ENCODE measurements at places on chromosomes 13 and 19.

DNA sequence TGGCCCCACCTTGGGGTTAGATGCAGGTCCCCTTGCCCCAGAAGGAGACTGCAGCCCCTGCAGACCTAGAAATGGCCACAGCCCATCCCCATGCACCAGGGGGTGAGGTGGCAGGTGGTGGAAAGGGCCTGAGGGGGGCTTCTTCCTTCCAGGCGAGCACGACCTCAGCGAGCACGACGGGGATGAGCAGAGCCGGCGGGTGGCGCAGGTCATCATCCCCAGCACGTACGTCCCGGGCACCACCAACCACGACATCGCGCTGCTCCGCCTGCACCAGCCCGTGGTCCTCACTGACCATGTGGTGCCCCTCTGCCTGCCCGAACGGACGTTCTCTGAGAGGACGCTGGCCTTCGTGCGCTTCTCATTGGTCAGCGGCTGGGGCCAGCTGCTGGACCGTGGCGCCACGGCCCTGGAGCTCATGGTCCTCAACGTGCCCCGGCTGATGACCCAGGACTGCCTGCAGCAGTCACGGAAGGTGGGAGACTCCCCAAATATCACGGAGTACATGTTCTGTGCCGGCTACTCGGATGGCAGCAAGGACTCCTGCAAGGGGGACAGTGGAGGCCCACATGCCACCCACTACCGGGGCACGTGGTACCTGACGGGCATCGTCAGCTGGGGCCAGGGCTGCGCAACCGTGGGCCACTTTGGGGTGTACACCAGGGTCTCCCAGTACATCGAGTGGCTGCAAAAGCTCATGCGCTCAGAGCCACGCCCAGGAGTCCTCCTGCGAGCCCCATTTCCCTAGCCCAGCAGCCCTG, 4.2 kb upstream of the F10 start:
- DNase-seq = no peak

GRCh38 chr19:29247051-29247450, 34.1 kb upstream of the UQCRFS1 start:
- no peak for DNase-seq

DNA sequence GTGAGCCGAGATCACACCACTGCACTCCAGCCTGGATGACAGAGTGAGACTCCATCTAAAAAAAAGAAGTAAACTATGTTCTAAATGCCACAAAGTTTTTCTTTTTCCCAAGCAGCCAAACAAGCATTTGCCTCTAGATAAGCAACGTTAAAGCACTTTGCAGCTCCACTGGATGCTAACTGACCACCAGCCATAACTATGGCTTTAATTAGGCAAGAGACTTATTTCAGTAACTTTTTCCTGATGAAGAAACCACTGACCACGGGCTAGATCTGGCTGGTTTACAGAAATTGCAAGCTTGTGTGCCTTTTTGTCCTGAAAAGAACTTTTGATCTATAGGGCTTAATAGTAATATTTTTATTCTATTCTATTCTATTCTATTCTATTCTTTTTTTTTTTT, 22.1 kb downstream of the CD70 start:
- no peak for DNase-seq

DNA sequence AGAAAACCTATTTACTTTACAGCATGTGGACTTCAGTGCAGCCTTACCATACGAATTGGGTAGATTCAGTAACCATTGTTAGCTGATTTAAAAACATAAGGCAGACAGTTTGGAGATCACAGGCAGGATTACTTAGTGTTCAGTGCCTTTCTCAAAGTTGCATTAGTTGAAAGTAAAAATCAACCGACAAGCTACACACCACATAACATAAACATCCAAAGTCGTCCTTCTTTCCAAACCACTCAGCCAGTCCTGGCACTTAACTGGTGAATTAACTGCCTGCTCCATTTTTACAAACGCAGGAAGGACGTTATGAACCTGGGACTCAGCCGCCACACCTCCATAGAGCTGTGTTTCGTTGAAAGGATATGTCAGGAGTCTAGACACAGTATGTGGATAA, 91.4 kb downstream of the COL4A1 start:
- no peak for DNase-seq

GRCh38 chr13:74111399-74111798, 22.8 kb downstream of the KLF12 start:
- DNase-seq = no peak

- no peak for DNase-seq
Observed at GRCh38 chr13:108315273-108315672, 45.8 kb downstream of the TNFSF13B start.

GRCh38 chr19:38684078-38684861, 36.8 kb downstream of the ACTN4 start:
- no peak for DNase-seq

GRCh38 chr13:74466020-74466419, 331.8 kb upstream of the KLF12 start:
- DNase-seq = no peak

DNA sequence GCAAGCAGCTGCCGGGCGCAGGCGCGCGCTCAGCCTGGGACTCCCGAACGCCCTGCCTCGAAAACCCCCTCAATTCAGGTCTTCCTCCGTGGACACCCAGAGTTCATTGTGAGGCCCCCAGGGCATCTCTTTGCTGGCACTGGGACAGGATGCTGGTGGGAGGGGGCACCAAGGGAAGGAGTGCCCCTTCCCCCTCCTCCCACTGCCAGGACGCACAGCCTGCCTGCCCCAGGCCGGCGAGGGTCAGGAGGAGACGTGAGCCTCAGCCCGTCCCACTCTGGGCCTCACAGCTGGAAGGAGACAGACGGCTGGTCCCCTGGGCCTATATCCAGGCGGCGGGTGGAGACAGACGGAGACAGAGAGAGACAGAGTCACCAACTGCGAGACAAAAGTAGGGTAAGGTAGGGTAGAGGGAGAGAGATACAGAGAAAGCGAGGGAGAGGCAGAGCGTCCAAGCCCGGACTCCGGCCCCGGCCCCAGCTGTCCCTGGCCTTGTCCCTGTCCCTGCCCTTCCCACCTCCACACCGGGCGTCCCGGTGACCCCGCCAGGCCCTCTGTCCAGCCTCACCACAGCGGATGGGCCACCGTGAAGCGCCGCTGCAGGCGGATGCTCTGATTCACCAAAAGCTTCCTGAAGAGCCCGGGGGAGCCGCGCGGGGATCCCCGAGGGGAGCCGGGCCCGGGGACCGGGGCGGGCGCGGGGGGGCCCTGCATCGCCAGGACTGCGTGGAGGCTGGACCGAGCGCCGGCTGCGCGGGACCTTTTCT, at the start of gene PDE4C:
Gene PDE4C (minus strand): TSS at position 737 of the 767 bp plus-strand sequence. CDS start 23 bp downstream, at position 714.
- DNase-seq = no peak

GRCh38 chr19:7661744-7662538, 6.9 kb upstream of the RETN start:
- no peak for DNase-seq

DNA sequence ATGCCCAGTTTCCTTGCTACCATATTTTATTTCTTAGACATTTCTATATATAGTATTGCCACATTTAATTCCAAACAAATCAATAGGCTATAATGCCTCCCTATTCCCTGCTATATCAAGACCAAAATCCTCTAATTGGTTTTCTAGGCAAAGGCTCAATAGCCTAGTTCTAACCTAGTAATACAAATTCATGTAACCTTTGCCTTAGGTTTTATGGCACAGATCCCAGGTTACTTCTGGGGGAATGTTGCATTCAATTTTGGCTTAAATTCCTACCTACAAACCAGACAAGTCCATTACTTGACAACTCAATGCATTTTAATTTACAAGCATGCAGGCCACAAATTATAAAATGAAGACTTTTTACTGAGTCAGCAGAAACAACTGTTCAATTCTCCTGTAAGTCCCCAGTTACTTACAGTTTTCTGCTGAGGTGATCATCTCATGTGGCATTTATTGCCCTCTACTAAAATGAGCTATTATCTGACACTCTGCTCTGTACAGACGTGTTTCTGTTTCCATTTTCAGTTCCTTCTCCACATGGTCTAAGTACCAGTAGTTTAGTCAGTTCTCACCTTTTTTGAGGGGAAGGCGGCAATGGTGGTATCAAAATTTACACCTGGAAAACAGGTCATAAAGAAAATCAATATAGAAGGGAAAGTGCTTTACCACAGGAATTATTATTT, 11.7 kb downstream of the KCNRG start:
- no peak for DNase-seq

GRCh38 chr19:15935167-15935702, 906 bp upstream of the CYP4F11 start:
- no peak for DNase-seq

- no peak for DNase-seq
Observed at GRCh38 chr13:75407998-75408397, 74.0 kb downstream of the TBC1D4 start.

DNA sequence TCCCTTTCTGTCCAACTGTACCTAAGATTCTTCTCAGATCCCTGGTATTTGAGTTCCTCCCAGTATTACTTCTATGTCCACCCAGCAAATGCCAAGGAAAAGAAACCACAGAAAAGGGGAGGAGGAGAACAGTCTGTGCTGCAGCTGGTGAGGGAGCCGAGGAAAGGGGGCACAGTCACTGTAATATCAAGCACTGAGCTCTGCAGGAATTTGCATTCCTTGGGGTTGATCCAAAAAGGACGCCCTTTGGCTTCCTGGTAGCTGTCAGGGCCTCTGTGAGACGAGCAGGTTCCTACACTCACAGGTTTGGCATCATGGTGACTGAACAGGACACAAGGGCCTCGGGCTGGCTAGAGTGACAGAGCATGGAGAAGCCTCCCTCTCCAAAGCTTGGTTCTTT, 273.4 kb downstream of the NHLRC3 start:
- DNase-seq = no peak

- DNase-seq = no peak
Observed at GRCh38 chr13:74080762-74081161, 53.4 kb downstream of the KLF12 start.

- DNase-seq = no peak
Observed at GRCh38 chr19:294341-294945, 3.2 kb upstream of the PLPP2 start.

DNA sequence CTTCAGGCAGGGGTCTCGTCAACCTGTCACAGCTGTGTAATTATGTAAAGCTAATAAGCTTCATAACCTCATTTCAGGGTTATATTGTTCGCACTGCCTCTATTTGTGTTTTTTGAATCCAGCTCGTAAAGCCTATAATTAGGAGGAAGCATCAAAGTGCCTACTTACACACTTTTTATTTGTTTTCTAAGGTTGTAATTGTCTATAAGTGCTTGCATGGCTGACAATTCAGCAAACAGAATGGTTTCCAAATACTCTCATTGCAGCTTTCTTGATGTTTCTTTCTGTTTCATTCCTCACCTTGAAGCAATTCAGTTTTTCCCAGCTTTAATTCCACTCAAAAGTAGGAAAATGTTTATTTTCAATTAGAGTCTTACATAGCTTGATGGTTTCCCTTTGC, 336.3 kb downstream of the HS6ST3 start:
- no peak for DNase-seq

DNA sequence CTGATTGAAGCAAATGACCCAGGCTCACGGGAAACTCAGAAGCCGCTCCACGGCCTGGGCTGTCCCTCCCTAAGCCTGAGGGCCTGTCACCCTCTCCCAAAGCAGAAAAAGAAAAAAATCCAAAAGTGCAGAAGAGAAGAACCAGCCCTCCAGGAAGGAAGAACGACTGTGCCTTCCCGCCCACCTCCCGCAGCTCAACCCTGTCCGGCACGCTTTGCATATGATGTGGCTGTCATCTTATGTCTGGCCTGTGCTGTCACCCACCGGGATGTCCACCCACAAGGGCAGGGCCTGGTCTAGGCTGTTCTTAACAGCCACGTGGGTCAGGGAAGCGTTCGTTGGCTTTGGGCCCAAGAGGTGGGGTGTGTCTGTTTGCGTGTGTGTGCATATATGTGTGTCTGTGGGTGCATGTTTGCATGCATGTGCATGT, 13.7 kb downstream of the ZBTB7A start:
- no peak for DNase-seq

DNA sequence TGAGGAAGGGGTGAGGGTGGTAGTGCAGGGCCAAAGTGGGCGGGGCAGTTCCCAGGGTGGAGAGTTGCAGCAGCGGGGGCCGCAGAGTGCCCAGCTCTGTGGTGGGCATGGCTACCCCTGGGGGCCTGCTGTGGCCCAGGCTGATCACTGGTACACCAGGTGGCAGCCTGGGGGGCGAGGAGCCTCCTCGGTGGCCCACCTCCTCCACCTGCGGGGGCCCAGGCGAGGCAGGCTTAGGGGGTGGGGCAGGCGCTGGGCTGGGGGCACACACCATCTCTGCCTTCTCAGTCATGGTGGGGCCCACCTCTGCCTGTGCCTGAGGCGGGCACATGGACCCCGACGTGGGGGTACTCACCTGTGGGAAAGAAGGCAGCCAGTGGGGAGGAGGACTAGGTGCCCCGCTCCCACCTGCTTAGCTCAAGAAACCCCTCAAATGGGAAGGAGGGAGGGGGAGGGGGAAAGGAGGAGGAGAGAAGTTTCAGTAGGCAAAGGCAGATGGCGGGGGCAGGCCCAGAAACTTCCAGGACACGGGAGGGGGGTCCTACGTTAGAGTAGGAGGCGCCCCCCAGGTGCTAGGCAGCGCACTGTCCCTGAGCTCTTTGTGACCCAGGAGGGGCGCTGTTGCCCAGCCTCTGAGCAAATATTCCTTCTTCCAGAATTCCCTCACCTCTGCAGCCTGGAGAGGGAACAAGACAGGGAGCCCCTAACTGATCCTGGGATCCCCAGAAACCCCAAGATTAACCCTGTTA, 1.6 kb downstream of the LYL1 start:
- no peak for DNase-seq

DNA sequence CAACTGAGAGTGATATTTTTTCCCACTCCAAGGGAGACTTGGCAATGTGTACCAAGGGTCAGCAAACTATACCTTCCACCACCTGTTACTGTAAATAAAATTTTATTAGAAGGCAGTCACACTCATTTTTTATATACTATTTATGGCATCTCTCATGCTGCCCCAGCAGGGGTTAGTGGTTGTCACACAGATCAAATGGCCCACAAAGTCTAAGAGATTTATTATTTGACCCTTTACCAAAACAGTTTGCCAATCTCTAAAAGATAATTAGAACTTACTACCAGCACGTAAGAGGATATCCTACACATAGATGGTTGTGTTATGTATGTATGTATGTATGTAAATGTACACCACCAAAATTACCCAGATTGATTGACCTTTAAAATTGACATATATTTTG, 185.1 kb downstream of the PRR20E start:
- DNase-seq = no peak

DNA sequence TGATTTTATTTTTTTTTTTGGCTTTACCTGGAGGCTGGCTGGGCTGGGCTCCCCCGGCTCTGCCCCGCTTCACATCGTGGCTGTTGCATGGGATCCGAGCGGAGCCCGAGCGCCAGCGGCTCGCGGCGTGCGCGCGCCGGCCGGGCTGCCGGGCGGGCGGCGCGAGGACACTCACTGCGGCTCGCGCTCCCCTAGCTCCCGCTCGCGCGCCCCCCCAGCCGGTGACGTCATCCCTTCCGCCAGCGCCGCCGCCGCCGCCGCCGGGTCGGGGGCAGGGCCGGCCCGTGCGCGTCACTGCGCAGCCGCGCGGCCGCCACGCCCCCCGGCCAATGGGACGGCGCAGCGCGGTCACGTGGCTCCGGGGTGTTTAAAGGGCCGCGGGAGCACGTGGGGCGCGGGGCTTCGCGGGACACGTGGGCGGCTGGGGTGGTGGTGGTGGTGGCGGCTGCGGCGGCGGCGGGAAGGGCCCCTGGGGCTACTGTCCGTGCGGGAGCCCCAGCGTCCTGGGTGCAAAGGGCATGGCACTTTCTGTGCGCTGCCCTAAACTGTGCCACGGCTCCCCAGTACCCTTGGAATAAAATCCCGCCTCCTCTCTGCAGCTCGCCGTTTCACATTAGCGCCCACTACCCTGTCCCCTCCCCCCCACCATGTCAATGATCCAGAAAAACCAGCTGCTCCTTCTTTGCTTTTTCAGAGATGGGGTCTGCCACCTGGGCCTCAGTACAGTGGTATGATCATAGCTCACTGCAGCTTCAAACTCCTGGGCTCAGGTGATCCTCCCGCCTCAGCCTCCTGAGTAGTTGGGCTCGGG, at the start of gene PTPRS:
Gene PTPRS (minus strand): TSS at position 176 of the 811 bp plus-strand sequence. CDS start 54,672 bp downstream, outside the sequence.
- peak; percentile 53 for DNase-seq

Data from activated naive CD4-positive, alpha-beta T cell treated with anti-CD3 and anti-CD28 coated beads for 36 hours (primary cell).